Stimulated activated naive CD8-positive, alpha-beta T cell treated with anti-CD3 and anti-CD28 coated beads, Interleukin-15, amount 100 ng/mL, for 72 hours (primary cell): ENCODE measurements at places on chromosomes 4 and X.
A peak's percentile ranks its signal among the peaks of the same experiment; 100 is the strongest.

DNA sequence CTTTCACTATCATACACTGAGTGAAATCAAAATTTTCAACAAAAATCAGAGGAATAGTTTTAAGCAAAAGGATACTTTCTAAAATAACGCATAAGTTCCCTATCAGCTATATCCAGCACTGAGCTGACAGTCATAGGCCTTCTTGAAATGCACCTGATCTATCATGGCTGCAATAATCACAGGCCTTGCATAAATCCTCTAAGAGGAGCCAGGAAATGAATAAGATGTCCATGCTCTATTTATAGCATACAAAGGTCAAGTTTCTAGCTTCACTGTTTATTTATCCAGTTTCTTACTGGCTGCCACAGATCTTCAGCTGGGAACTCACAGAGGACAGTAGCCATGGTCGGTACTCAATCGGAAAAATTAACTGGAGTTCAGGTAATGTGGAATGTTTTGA, 235.9 kb upstream of the DMD start:
- DNase-seq = no peak

DNA sequence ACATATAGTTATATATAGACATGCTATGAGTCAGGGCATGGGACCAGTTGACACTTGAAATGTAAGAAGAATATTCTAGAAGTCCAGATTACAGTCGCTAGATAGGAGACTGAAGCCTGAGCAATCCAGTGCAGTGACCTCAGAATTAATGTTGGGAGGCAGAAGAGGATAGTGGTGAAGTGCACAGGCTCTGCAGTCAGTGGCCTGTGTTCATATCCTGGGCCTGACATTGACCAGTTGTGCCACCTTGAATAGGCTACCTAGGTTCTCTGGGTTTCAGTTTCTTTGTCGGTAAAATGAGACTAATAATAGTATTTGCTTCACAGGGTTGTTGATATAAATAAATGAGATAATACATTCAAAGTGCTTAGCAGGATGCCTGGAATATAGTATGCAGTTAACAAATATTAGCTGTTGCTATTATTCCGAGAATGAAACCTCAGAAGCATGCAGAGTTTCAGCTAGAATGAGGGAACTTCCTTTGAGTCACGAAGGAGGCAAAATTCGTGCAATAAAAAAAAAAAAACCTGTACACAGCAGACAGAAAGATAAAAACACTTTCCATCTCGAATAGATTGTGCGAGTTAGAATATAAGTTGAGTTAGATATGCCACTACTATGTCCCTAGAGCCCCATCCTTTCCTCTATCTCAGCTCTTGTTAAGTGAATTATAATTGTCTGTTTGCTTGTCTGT, 4.0 kb upstream of the SH2D1A start:
- no peak for DNase-seq

DNA sequence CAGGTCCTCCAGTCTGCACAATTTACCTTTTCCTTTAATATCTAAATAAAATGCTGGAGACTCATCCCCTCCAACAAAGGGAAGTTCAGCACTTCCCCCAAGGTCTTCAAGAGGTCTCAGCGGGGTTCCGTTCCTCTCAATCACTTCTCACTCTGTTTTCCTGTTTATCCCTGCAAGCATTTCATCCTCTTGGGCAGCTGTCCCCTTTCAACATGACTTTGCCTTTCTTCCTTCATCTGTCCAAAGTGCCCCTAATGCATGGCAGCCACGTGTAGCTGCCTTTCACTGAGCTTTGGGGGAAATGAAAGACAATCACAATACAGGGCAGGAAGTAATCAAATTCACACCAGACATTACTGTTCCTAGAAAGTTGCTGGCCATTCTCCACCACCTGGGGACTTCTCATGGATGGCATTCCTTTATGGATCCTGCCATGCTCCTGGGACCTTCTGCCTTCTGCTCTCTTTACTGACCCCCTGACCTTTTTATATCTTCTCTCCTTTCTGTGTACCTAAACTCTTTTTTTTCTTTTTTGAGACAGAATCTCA, 79.7 kb upstream of the USP9X start:
- DNase-seq = no peak

GRCh38 chr4:5511791-5512190, 196.6 kb downstream of the EVC2 start:
- DNase-seq = no peak

- DNase-seq = no peak
Measured at GRCh38 chrX:2321411-2321810, 179.4 kb downstream of the DHRSX start.

DNA sequence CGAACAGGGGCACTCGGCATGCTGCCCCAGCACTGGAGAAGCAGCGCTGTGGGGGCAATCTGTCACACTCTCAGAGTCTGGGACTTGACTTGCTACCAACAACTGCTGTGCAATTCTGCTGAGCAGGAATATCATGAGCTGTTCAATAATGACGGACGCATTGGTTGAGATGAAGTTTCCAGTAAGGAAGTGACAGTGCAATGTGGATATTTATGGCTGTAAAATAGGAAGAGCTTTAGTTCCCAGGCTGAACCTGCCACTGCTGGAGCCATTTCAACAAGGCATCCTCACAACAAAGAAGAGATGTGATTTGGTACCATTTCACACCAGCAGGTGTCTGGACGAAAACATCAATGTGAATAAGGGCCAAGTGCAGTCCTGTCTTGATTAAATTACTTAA, 24.2 kb downstream of the CHST7 start:
- DNase-seq = no peak

DNA sequence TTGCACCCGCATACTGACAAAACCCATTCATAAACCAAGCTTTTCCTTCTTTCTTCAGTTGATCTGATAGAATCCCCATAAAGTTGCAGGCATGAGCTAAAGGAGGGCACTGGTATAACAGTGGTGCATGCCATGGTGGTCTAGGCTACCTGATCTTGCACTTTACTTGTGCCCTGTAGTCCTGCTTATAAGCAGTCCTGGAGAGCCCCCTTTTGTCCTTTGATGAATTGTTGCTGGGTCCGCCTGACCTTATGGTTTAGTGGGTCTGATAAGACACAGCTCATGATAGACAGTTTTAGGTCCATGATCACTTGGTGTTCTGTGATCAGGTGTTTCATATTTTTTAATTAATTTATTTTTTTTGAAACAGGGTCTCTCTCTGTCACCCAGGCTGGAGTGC, 19.7 kb downstream of the CCDC160 start:
- DNase-seq = no peak

- no peak for DNase-seq
Measured at GRCh38 chr4:59936566-59936965, 1263.6 kb upstream of the ADGRL3 start.

DNA sequence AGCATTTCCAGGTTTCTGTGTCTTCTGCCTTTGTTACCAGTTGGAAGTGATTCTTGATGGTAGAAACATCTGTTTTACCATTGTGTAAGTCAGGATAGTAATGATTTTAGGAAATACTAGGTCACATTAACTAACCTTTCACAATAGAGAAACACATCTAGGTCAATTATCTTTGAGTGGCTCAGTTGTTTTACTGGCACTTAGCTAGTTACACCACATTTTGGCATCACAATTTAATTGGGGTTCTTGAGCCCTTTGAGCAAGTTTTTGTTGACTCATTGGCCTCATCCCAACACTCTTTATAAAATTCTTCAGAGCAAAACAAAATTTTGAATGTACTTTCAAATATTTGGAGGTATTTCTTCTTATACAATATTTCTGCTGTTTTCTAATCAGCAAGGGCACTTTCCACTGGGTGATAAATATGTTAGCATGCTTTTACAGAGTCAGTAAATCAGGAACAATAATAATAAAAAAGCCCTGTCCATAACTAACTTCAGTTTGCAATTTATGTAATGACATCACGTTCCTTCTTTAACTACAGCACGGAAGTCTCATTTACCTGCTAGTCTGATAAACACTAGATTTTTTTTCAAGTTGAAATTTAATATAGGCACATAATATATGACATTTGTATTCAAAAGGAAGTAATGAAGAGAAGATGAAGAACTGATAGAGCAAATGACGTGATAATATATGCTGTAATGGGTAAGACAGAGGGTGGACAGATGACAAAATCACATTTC, 64.8 kb upstream of the GK2 start:
- DNase-seq = no peak

GRCh38 chrX:8310409-8310808, 139.3 kb upstream of the VCX2 start:
- no peak for DNase-seq

GRCh38 chrX:17662391-17662790, 74.9 kb upstream of the SCML1 start:
- no peak for DNase-seq

GRCh38 chr4:15400981-15401671, 26.7 kb upstream of the C1QTNF7 start:
- DNase-seq = peak; percentile 41

- DNase-seq = no peak
Measured at GRCh38 chr4:103497692-103498091, 222.1 kb downstream of the TACR3 start.

GRCh38 chrX:58025979-58026378, 115.7 kb upstream of the ZXDA start:
- peak; percentile 0 for DNase-seq

DNA sequence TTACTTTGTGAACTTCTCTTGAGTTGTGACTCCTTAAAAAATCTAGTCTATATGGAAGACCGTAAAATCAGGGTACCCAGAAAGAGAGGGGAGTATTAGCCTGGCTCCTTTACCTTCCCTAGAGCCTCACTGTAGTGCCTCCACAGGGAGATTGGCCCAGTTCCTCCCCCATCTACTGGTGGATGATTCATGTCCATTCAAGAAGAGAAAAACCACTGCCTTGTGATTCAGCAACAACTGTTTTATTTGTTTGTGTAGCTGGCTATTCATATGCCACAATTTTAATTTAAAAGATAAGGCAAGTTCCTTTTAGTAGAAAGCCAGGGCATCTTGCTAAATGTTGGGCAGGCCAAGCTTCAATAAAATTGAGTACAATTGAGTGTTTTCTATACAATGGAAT, 221.8 kb upstream of the KCNIP4 start:
- DNase-seq = no peak

- DNase-seq = no peak
Measured at GRCh38 chrX:119391279-119391678, 7.9 kb upstream of the SLC25A43 start.

GRCh38 chr4:112075129-112075753, 70.0 kb upstream of the FAM241A start:
- DNase-seq = peak; percentile 28

DNA sequence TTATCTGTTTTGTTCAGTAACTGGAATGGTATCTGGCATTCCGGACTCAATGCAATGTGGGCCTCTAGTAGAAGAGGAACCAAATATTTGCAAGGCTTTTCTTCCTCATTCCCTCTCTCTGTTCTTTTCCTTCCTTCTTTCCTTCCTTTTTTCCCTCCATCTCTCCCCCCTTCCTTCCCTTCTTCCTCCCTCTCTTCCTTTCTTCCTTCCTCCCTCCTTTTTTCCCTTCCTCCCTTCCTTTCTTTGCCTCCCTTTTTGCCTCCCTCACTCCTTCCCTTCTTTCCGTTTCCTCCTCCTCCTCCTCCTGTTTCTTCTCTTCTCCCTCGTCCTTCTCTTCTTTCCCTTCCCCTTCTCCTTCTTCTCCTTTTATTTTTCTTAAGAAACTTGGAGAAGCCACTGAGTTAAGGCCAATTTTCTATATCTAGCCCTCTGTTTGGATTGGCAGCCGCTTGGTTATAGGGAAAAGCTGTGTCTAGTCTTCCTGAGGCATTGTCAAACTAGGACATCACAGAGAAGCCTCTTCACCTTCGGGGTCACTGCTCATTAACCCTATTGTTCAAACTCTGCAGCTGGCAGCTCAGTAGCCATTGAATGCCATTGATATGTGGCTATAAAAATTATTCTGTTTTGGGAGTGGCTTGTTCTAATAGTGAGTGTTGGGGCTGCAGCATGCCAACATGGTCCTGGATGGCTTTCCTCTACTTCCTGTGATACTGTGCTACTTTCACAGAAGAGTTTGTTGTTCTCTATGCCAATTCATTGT, 95.9 kb downstream of the CFAP299 start:
- no peak for DNase-seq

DNA sequence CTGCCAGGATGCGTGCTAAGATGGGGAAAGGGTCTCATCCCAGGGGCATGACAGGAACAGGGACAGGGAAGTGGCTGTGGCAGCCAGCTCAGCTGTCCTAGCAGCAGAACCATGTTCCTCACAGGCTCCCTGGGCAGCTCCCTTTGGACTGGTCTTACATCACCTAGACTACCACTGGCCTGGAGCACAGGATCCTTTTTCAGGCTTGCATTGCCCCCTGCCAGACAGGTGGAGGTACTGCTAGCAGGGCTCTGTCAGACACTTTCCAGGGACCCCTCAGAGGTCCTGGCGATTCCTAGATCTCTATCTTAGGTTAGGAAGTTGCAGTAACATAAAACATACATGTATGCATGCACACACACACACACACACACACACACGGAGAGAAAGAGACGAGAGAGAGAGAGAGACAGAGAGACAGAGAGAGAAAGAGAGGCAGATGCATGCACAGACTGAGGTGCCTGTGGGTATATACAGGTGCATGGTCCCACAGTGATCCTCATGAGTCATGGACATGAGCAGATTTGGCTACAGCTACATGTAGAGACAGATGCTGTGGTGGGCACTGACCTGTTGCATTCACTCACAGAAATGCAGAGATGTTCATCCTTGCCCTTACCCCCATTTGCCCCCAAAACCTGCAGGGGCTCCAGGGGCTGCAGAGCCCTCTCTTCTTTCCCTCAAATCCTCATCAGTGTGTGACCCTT, 63.6 kb downstream of the STARD8 start:
- DNase-seq = no peak

GRCh38 chrX:9948406-9948805, 18.8 kb upstream of the CLDN34 start:
- no peak for DNase-seq

- DNase-seq = no peak
Measured at GRCh38 chr4:72446353-72447055, 122.5 kb downstream of the ADAMTS3 start.

DNA sequence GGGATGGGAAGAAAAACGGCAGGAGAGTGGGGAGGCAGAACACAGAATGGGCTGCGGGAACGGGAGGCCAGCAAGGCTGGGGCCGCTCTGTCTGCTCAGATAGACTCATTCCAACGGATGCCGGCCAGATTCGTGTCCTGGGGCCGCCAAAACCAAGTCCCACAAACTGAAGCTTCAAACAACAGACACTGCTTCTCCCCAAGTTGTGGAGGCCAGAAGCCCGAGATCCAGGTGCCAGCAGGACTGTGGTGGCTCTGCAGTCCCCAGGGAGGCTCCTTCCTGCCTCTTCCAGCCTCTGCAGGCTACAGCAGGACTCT, 100.6 kb downstream of the ADRA2C start:
- DNase-seq = no peak

GRCh38 chrX:149205081-149205480, 300.0 kb downstream of the IDS start:
- DNase-seq = no peak

GRCh38 chrX:76919761-76920160, 492.3 kb downstream of the MAGEE1 start:
- no peak for DNase-seq
